Activated CD4-positive, alpha-beta T cell treated with anti-CD3 and anti-CD28 coated beads for 4 hours (primary cell): ENCODE measurements at places on chromosomes 12 and 14.

DNA sequence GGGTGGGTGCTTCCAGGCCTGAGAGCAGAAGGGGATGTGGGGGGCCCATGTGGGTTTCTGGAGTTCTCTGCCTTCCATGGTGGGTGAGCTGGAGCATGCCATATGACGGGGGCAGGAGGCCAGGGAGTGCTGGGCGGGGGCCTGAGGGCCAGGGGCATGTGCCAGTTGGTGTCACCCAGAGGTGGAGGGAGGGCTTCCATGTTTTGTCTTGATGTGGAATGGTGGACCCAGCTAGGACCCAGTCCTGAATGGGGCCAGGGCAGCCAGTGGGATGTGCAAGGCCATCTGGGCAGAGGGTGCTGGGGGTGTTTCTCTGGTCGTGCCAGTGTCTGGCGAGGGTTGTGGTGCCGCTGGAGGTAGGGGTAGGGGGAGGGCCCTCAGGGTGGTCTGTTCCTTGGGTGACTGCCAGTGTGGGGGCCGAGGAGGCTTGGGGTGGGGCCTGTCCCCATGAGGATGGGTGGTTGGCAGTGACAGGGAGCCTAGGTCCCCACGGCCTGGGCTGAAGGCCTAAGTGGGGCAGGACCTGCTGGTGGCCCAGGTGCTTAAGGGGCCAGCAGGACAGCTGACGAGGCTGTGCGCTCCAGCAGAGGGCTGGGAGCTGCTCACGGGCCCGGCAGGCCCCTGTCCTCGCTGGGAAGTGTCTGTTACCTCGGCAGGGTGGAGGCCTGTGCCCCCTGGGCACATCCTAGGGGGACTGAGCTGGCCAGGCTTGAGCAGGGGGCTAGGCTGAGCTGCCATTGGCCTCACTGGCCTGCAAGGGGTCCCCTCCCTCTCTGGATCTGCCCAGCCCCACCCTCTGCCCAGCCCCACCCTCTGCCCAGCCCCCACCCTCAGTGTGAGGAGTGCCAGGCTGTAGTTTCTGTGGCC lies 26.8 kb downstream of the CEP170B start:
- no peak for DNase-seq

- no peak for DNase-seq
These were observed 19.8 kb upstream of the AMN start for GRCh38 chr14:102902523-102903247.

GRCh38 chr12:65495233-65495632 lies 216.8 kb downstream of the MSRB3 start:
- no peak for DNase-seq

DNA sequence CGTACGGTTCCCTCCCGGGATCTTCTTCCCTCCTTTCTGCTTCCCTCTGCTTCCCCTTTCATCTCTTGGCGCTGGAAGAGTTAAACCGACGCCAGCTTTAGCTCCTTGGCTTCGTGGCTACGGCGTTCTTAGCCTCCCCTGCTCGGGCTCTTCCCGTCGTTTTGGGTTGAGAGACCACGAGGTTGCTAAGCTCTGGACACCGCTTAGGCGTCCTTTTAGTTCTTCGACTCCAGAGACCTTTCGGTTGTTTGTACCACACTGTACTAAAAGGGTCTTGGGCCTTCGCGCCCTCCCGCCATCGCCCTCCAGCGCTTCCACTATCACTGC lies 545 bp downstream of the CPSF2 start:
- no peak for DNase-seq

DNA sequence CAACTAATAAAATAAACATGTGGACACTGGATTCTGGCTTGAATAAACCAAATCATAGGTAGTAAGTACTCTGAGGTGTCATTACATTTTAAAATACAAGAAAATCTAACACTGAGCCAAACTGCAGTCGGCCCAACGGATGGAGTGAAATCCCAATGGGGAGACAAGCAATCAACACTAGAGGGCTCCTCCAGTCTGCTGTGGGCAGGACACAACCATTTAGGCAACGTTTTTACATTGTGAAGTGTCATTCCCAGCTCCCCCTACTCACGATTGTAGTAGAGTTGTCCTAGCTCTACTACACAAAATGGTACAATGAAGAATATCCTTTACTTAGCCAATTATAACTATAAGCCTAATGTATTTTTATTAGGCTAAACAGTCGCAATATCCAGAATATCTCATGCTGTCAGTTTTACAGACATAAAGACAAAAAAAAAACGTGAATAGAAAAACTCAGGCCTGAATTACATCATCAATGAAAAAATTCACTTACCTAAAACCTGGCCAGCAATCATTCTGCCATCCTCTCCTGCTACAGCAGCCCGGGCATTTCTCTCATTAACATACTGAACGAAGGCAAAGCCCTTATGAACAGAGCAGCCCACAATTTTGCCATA lies 35.7 kb downstream of the HNRNPC start:
- no peak for DNase-seq

GRCh38 chr12:17992002-17992656 lies 97.9 kb downstream of the RERGL start:
- DNase-seq = no peak

DNA sequence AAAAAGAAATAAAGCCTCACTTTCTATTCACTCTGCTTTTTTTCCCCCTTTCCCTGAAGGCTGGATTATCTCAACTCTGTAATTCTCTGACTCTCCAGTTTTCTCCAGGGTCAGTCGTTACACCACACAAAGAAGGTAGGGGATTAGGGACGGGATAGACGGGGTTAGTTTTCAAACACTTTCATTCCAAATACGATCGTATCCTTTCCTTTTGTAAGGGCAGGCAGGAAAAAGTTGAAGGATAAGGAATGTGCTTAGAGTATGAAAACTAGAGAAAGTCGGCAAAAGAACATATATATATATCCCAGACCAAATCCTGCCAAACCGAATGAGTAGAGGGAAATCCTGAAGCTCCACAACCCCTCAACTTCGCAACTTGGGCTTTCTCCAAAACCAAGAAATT lies 581 bp upstream of the ESYT1 start:
- no peak for DNase-seq

- DNase-seq = no peak
These were observed 6.7 kb downstream of the IFFO1 start for GRCh38 chr12:6548966-6549683.

DNA sequence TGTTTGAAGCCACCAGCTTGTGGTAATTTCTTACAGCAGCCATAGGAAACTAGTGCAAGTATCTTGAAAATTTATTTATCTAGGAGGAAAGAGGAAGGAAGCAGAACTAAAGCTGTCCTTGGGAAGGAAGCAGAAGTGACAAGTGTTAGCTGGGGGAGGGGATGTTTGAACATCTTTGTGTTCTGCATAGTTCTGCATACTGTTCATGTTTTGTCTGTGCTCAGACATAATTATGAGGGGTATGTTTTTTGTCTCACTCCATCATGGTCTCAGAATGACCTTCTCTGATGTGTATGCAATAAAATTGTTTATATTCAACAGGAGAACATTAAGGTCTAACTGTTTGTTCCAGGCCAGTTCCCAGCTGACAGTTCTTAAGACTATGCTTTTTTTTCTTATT lies 606.5 kb downstream of the GALC start:
- no peak for DNase-seq

DNA sequence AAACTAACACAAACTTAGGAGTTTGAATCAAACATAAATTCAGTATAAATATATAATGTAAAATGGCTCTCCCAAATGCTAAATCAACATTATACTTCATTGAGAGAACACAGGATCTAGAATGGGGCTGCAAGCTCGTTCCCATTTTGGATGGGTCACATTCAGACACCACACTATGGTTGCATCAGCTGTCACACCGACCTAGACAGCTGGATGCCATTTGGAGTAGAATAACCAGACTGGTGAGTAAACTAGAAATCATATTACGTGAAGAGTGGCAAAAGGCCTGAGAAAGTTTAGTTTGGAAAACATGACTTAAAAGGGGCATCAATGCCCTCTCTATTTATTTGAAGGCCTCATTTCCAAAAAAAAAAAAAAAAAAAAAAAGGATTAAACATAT lies 430.4 kb downstream of the NPAS3 start:
- DNase-seq = no peak

DNA sequence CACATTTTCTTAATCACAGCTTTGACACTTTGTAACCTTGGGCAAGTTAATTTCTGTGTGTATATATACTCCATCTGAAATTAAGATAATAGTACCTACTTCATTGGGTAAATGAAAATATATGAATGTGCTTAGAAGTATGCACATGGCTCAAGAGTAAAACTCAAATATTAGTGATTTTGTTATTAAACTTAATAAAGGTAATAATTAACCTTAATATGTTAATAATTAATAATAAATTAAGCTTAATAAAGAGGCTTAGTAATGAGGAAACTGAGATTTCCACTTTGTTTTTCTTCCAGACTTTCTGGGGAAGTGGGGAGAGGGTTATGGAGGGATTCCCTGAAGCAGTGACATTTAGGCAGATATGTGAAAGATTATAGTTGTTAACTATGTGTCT lies 19.8 kb downstream of the USP15 start:
- no peak for DNase-seq

GRCh38 chr14:96688629-96689028 lies 108.6 kb upstream of the VRK1 start:
- DNase-seq = no peak

- no peak for DNase-seq
These were observed 42.4 kb downstream of the GLRX5 start for GRCh38 chr14:95577067-95577800.

DNA sequence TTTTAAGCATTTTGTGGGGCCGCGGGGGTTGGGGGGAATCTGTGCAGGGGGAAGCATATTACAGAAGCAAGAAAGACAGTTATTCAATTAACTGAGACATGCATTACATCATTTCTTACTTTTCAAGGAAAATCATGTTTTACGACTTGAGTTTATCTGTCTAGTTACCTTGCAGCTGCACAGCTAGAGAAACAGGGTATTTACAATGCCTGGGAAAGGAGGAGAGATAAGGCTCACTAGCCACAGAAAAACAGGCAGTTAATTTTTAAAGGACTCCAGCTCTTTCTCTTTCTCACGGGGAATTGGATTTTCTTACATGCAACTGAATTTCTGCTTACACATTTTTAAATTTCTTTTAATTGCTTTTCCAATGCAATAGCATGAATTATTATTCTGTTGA lies 22.2 kb downstream of the FCF1 start:
- no peak for DNase-seq

GRCh38 chr14:101963656-101964296 lies 597 bp upstream of the DYNC1H1 start:
- DNase-seq = no peak

- DNase-seq = no peak
These were observed 10.4 kb upstream of the MIPOL1 start for GRCh38 chr14:37187294-37187693.

DNA sequence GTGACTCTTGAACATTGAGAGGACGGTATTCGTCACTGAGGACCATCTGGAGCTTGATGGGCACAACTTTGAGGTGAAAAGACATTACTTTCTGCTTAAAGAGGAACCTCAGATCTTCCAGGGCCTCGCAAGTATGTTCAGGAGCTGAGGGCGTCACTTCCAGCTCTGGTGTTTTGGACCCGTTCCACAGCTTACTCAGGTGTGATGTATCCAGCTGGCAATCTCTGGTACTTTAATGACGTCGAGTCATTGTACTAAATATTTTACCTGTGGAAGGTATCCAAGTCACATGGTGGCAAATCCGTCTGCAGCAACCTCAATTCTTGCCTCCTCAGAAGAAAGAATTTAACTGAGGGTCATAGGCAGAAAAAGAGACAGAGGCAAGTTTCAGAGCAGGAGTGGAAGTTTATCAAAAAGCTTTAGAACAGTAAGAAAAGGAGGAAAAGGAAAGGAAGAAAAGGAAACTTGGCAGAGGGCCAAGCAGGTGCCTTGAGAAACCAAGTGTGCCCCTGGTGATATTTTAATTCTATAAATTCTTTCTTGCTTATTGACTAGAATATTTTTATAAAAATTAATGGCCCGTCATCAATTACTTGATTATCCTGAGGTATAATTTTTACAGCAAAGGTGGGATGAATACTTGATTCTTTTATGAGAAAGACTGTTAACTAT lies 250.6 kb downstream of the AEBP2 start:
- no peak for DNase-seq

- no peak for DNase-seq
These were observed 74.0 kb downstream of the FERMT2 start for GRCh38 chr14:52876806-52877205.

DNA sequence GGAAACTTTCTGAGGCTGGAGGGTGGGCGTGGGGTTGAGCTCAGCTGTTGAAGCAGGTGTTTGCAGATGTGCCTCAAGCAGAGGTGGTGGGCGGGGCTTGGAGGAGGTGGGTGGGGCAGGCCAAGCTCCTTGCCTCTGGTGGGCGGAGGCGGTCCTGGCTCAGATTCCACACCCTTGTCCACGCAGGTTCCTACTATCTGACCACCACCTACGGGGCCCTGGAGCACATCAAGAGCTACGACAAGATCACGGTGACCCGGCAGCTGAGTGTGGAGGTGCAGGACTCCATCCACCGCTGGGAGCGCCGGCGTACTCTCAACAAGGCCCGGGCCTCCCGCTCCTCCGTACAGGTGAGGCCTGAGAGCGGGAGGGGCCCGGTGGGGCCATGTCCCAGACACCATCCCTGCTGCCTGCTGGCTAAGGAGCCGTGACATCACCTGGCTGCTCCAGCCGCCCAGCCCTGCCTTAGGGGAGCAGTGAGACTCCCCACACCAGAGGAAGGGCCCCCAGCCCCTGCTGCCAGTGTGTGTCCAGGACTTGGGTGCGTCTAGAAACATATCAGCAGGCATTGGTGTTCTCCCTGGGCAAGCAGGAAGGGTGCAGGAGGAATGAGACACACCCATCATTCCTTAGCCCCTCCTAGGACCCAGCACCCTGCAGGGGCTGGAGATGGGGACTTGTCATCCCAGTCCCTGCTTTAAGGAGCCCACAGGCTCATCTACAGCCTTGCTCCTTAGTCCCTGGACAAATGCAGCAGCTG lies 63.4 kb downstream of the LGMN start:
- no peak for DNase-seq

DNA sequence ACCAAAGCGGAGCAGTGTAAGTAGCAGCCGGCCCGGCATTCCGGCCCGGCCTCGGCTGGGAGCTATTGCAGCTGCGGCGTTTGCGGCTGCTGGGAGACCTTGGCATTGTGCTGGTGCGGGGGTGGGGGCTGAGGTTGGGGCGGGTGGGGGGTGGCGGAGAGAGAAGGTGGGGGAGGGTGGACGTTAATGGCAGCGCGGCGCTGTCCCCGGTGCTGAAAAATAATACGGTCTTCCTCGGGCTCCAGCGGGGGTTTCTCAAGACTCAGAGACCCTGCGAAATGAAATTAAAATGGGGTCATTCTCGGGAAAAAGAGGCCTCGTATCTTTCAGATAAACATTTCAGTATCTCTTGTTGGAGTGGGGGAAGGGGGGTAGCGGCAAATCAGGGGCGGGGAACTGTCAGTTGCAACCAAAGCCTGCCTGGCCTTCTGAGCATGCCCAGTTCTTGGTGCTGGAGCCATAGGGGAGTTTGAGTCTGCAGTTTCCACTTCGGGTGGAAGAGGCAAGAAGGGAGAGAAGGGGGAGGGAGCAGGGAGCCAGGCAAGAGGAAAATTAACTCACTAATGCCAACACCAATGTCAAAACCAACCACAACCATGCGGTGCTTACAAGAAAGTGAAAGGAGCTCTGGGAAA lies 414 bp downstream of the UNC79 start:
- no peak for DNase-seq
